ENCODE measurements at places on chromosomes 5 and 9. TPM values are rescaled to one million over a fixed set of nuclear protein-coding genes. Genes with fewer than 3 reads are reported as not detected.

The IRX2 gene
- total RNA-seq, result 42.5 TPM

- no peak overlapping the region for H3K4me3 ChIP-seq
- peaks cover 22% of the 10 kb centered on the region for H3K4me1 ChIP-seq
- H3K27me3 ChIP-seq, result no peaks in the 10 kb centered on the region
Measured at GRCh38 chr9:78575081-78575480, 278.2 kb downstream of the PSAT1 start.

DNA sequence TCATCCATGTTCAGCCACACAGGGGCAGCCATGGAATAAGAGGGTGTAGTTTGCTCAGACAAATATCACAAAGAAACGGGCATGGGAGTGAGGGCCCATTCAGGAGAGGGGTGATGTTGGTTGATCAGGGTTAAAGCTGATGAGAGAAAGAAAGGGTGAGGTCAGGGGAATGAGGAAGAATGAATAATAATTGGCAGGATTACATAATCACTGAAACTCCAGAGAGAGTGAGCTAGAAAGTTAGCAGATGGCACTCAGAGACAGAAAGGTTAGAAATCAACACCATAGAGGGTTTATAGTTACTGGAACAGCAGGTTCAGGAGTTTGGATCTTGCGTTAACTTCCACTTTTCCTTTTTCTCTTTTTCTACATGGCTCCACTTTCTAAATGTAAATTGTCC lies 113.9 kb downstream of the TAF11L14 start:
- H3K4me1 ChIP-seq, result no peaks in the 10 kb centered on the region
- H3K4me3 ChIP-seq, result no peak overlapping the region
- no peaks in the 10 kb centered on the region for H3K36me3 ChIP-seq
- H3K27ac ChIP-seq, result no peak overlapping the region

GRCh38 chr9:87557996-87558395 lies 60.3 kb downstream of the DAPK1 start:
- no peak overlapping the region for H3K4me3 ChIP-seq
- peak overlapping the region; percentile 20 for H3K27ac ChIP-seq
- peaks cover 8% of the 10 kb centered on the region for H3K36me3 ChIP-seq
- peaks cover 20% of the 10 kb centered on the region for H3K4me1 ChIP-seq
- no peaks in the 10 kb centered on the region for H3K27me3 ChIP-seq

- DNase-seq, result no peak
- no peaks in the 10 kb centered on the region for H3K4me1 ChIP-seq
- no peaks in the 10 kb centered on the region for H3K27me3 ChIP-seq
Measured at GRCh38 chr5:32615236-32615635, 29.9 kb downstream of the SUB1 start.

GRCh38 chr5:122999947-123000563 lies 36.5 kb downstream of the PPIC start:
- H3K27me3 ChIP-seq, result no peaks in the 10 kb centered on the region
- no peak overlapping the region for H3K4me3 ChIP-seq
- H3K36me3 ChIP-seq, result peaks cover 9% of the 10 kb centered on the region
- peak; percentile 40 for DNase-seq
- peaks cover 7% of the 10 kb centered on the region for H3K4me1 ChIP-seq

- DNase-seq, result no peak
- H3K27me3 ChIP-seq, result peaks cover 3% of the 10 kb centered on the region
- H3K36me3 ChIP-seq, result no peaks in the 10 kb centered on the region
- H3K4me1 ChIP-seq, result no peaks in the 10 kb centered on the region
- H3K27ac ChIP-seq, result no peak overlapping the region
- H3K4me3 ChIP-seq, result no peak overlapping the region
Measured at GRCh38 chr5:156505101-156505500, 178.1 kb downstream of the SGCD start.
